NCI-H1092 treated with DMSO at 0.1 percent for 48 hours (cell line): ENCODE measurements at places on chromosomes 16 and 17.

- peak; percentile 4 for DNase-seq
Measured at GRCh38 chr17:1779571-1780131, 17.8 kb downstream of the SERPINF1 start.

GRCh38 chr16:23434380-23434779 is 18.6 kb downstream of the COG7 start:
- peak; percentile 75 for DNase-seq

GRCh38 chr16:5756969-5757368 is 659.4 kb upstream of the EEF2KMT start:
- no peak for DNase-seq

GRCh38 chr16:66275775-66276428 is 90.6 kb upstream of the CDH5 start:
- peak; percentile 75 for DNase-seq

- DNase-seq: no peak
Measured at GRCh38 chr16:29916979-29917378, 9.0 kb downstream of the KCTD13 start.

- no peak for DNase-seq
Measured at GRCh38 chr17:27462714-27463113, 6.5 kb downstream of the KSR1 start.

GRCh38 chr16:24980077-24980793 is 34.9 kb downstream of the ARHGAP17 start:
- DNase-seq: no peak

DNA sequence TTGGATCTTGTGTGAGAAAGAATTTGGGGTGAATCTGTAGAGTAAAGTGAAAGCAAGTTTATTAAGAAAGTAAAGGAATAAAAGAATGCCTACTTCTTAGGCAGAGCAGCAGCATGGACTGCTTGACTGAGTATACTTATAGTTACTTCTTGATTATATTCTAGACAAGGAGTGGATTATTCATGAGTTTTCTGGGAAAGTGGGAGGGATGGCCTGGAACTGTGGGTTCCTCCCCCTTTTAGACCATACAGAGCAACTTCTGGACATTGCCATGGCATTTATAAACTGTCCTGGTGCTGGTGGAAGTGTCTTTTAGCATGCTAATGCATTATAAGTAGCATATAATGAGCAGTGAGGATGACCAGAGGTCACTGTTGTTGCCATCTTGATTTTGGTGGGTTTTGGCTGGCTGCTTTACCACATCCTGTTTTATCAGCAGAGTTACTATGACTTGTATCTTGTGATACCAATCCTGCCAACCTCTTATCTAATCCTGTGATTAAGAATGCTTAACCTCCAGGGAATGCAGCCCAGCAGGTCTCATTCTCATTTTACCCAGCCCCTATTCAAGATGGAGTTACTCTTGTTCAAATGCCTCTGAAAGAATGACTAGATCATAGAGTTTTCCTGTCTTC is 58.7 kb downstream of the HSD17B2 start:
- no peak for DNase-seq

DNA sequence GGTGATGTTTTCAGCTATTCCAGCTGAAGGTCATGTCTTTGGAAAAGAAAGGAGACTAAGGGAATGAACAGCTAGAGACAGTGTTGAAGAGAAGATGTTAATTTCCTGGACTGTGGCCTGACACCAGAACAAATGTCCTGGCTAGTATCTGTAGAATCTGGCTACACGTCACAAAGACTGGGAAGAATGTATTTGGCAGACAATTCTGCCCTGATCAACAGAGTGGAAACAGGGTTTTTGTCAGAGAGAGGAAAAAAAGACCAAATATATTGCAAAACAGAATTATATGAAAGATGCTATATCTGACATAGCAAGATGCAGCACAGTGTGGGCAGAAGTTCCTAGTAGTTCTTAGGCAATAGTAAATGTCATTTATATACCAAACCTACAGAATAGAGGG is 17.0 kb upstream of the ANKFN1 start:
- DNase-seq: no peak

DNA sequence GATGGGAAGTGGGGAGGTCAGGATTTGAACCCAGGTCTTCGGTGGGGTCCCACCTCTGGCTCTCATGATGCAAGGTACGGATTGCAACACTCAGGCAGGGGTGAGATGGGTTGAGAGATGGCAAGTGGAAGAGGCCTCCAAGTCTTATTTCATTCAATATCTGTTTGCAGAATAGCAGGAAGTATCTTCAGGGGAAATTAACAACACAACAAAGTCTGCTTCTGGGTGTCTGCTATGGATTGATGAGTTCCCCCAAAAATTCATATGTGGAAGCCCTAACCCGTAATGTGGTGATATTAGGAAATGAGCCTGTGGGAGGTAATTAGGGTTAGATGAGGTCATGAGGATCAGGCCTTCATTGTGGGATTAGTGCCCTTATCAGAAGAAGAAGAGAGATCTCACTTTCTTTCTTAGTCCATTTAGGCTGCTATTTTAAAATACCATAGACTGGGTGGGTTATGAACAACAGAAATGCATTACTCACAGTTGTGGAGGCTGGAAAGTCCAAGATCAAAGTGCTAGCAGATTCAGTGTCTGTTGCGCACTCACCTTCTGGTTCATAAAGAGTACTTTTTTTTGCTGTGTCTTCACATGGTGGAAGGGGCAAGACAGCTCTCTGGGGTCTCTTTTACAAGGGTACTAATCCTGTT is 4.4 kb upstream of the CD300H start:
- DNase-seq: no peak

- no peak for DNase-seq
Measured at GRCh38 chr17:39607057-39607850, 466 bp downstream of the NEUROD2 start.

DNA sequence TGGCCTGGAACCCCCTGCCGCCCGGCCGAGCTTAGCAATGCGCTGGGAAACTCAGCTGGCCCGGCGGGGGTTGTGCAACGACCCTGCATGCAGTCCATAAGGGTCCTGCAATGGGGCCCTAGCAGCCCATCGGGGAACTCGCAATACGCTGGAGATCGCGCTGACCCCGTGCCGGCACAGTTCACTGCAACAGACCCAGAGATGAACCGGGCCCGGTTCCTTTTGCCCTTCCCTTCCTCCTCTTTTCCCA is 375 bp downstream of the SLC25A11 start:
- DNase-seq: no peak

- DNase-seq: no peak
Measured at GRCh38 chr17:81402530-81402941, 7.3 kb downstream of the BAHCC1 start.

- DNase-seq: peak; percentile 68
Measured at GRCh38 chr16:22321340-22322001, 24.3 kb downstream of the POLR3E start.
